ENCODE measurements at places on chromosomes 1 and 21.
A peak's percentile ranks its signal among the peaks of the same experiment; 100 is the strongest.

DNA sequence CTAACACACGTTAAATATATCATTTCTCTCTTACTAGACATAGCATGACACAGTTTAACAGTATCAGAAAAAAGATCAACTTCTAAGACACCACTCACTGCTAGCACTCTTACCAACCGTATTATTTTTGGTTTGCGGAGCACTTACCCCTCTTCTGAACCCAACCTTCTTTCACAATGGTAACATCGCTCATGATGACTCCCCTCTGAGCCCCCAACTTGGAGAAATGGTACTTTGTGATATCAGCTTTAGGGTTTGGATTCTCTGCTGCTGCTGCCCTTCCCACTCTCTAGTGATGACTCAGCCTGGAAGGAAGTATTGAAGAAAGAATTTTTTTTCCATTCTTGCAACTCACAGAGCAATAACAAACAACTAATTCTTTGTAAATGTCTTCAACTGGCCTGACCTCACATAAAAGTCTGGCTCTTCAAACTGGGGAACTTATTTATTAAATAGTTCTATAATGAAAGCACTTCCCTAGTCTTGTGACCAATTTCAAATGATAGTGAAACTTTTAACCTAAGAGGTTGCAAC lies 7.0 kb downstream of the AKT3 start:
- peak; percentile 14 for DNase-seq

GRCh38 chr1:61378494-61379180 lies 296.3 kb downstream of the NFIA start:
- no peak for DNase-seq

DNA sequence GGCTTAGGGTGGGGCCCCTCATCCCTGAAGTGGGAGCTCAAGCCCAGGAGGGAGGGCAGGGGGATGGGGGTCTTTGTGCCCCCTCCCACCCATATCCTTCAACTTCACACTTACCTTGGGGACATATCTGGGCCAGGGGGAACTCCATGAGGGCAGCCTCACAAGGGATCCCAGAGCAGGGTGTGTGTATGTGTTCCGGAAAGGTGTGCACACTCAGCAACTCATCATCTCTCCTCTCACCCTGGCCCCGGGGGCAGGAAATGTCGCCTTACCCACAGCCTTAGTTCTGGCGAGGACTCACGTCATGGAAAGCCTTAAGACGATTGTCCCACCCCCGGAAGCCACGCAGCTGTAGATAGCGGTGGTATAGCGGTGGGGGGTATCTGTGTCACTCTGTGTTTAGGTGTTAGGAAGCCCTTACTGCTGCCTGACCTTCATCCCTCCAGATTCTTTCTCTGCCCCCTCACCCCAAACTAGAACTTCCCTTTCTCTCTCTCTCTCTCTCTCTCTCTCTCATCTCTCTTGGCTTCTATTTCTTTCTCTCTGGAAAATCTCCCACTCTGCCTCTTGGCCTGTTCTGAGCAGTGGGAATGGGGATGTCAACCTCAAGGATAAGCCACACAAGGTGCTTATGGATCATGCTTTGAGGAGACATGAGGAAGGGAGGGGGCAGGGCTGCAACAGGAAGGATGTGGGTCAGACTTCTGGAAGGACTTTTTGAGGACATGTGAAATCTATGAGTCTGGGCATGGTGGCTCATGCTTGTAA lies at the start of gene SH2D2A:
Gene SH2D2A, minus strand, starts transcription at position 288 of the 768 bp plus-strand sequence. Its CDS starts 140 bp downstream, at position 148.
- peak; percentile 96 for DNase-seq

DNA sequence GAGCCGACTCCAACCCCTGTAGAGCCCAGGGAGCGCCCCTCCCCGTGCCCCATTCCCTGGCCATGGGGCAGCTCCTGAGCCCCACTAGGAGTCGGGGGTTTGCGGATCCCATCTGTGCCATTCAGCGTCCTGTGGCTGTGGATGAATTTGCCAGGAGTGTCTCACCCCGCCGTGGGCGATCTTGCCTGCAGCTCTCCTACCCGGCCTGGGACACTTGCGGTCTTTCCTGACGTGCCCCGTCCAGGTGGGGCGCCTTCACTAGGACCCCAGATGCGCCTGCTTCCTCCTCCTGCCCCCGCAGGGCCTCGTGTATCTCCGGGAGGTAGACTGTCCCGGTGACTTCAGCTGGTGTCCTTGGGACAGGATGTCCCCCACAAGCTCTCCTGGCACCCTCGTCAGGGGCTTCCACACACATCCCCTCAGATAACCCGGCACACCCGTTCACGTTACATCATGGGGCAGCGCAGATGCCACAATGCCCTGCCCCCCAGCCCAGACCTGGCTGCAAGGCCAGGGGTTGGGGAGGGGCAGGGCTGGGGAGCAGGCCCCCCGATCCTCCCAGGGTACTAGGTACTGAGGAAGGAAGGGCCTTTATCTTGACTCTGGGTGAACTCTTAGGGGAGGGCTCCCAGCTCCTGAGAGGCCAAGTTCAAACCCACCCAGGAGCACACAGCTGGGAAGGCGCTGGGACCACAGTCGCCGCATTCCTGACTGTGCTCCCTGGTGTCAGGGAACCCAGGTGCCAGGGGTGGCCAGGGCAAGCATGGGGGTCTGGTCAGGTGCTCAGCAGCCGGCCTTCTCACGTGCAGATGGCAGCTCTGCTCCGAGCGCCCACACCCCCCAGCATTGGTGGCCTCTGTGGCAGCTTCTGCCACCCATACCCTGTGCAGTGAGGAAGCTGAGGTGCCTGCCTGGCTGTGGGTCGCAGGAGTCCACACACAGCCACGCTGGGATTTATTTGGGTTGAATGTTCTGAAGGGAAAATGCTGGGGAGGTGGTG lies 53.4 kb upstream of the COL6A1 start:
- no peak for DNase-seq

DNA sequence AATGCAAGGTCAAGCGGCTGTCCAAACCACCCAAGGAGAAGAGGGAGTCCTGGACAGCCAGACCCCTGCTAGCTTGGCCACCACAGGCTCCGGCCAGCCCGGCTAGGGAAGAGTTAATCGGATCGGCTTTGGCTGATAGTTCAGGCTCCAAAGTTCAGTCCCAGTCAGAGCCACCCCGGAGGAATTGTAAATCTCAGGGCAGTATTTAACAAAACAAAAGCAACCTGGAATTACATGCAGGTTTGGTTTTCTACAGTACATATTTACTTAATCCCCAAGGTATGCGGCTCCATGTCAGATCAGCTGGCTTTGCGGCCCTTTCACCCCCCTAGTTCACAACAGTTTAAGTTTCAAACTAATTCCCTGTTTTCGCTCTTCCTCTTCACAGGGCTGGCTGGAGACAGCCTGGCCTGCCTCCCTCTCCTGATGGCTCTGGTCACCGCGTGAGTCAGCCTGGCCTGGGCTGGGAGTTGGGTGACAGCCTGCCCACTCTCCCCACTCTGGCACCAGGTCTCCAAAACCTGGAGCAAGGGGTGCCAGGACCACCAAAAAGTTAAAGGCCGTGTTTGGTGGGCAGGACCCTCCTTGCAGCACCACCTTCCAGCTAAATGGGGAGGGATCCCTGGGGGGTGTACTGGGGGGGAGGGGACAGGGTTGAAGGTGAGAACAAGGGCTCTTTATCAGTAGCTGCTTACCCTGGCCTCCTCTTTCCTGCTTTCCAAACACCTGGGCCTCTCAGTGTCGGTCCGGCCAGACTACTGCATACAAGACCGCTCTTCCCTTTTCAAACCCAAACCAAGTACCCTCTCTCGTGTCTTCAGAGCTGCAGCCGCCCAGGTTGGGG lies 1.9 kb downstream of the DHRS3 start:
- no peak for DNase-seq

- no peak for DNase-seq
Observed at GRCh38 chr1:206524739-206525364, 17.5 kb downstream of the RASSF5 start.

DNA sequence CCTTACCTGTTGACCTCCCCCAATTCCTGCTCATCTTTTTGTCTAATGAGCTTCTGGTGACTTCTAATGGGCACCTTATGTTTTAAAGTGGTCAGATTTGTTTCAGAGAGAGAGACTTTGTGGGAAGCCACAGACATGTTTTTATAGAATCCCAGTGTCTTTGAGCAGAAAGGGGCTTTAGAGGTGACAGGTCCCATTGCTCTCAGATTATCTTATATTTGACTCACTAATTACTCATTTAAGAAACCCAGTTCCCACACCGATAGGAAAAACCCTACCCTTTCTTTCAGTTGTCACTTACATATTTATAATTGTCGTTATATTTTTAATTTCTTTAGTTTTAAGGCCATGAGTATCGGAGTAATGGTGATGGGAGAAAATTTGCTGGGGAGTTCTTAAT lies 215.5 kb downstream of the CAMTA1 start:
- no peak for DNase-seq

DNA sequence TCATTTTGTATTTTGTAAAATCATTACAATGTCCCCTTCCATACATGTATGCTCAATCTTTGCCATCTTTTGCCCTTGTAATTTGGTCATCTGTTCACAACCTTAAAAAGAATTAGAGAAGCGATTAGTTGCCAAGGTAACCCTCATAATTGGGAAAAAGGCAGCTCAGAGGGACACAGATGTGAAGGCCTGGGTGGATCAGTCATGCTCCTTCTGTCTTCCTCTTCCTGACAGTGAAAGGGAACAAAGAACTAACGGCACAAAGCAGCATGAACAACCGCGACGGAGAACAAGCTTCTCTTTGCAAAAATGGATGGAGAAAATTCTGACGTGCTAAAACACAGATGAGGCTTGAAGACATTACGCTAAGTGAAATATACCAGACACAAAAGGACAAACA lies 78.7 kb upstream of the COG2 start:
- DNase-seq = no peak

- DNase-seq = no peak
Observed at GRCh38 chr1:33382661-33383415, 48.1 kb downstream of the PHC2 start.

DNA sequence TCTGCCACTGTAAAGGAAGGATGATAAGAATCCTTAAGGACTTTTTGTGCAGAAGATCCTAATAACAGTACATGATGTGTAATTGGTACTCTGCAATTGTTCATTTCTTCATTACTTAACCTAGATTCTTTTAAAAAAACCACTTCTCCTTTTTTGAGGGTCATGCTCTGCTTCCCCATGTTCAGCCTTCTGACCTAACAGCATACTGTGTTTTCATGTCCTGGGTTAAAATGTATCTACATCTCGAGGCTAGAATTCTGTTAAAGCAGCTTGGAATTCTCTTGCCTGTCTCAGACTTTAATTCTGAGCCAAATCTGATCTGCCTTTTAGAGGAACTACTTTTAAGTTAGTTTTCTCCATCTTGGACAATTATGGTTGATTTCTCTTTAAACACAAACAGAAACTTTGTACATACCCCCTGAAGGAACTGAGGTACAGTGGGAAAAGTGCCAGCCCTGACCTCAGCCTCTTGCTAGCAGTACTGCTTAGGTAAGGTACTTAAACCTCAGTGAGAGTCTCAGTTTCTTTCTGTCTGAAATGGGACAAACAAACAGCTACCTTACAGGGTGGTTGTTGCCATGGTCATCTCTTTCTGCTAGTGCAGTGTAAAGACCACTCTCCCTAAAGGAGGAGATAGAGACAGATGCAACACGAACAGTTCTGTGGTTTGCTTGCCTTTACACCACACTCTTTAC lies 103.2 kb upstream of the DYNLT5 start:
- DNase-seq = no peak

- no peak for DNase-seq
Observed at GRCh38 chr1:154186852-154187501, 4.9 kb downstream of the TPM3 start.

DNA sequence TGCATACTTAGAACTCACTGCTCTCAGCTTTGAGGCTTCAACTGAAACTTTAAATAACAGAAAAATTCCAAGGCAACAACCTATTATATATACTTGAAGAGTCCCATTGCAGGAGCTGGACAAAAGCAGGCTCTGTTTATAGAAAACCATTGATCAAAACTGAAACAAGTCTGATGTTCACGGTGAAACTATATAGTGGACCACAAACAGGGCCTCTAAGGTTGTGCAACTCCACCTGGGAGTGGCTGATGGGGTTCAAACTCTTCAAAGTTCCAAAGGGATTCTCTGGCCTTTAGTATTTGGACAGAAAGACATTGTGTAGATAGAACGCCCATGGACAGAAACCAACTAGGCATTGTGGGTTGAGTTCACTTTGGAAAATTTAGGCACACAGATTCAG lies 140.3 kb downstream of the ZC3H11B start:
- DNase-seq = no peak

DNA sequence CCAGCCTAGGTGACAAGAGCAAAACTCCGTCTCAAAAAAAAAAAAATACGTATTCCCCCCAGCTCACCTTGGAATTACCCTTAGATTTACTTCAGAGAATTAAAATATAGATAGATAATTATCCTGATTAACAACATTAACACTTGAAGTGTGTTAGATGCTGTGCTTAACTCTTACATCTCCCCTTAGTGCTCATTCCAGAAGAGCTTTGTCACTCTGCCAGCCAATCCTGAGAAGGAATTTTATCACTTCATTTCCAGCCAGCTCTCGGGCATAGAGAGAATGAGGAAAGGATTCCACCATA lies 1.6 kb upstream of the SHC1 start:
- no peak for DNase-seq

DNA sequence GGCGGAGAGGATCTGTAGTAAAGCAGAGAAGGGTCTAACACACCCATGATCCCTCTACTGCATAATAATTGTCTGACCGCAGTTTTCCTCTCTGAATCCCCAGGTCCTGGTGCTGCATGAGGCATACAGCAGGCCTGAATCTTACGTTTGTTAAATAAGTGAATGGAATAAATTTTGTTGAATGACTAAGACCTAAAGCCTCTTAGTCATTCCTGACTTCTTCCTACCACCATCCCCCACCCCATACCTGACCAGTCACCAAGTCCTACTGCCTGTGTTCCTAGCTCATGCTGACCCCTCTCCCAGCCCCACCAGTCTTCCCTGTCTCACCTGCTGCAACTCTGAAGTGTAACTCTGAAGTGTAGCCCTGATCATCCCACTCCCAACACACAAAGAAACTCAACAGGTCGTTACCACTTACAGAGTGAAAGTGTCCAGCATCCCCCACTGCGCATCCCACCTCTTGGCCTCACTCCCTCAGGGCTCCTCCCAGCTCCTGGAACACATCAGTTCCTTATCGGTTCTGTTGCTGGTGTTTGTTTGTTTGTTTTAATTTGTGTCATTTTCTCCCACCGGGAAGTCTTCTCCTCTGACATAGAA lies 9.7 kb downstream of the GJA5 start:
- DNase-seq = no peak

GRCh38 chr1:62621907-62622306 lies 24.6 kb downstream of the ANGPTL3 start:
- DNase-seq = peak; percentile 75

- DNase-seq = no peak
Observed at GRCh38 chr1:109883248-109883955, 27.2 kb upstream of the CSF1 start.
